ENCODE measurements at places on chromosomes 11 and 22. TPM values are rescaled to one million over a fixed set of nuclear protein-coding genes. Genes with fewer than 3 reads are reported as not detected.

APOL6 gene
- total RNA-seq, result 19.6 TPM

DNA sequence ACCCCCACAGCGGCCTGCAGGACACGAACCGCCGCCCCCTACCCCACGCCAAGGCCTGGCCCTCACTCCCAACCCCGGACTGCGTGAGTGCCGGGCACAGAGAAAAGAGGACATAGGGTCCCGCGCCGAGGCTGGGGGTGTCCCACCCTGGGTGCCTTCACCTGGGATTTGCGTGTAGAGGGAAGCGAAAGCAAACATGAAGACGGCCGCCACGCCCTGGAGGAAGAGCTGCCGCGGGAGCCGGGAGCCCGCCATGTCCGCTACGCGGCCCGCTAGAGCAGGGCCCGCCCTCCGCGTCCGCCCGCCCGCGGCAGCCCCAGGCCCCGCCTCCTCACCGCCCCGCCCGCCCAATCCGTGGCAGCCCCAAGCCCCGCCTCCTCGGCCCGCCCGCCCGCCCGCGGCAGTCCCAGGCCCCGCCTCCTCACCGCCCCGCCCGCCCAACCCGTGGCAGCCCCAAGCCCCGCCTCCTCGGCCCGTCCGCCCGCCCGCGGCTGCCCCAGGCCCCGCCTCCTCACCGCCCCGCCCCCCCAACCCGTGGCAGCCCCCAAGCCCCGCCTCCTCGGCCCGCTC lies at the start of gene LMF2:
TSS of gene LMF2 (minus strand) at position 282 of the 570 bp plus-strand sequence. CDS start at position 255, 27 bp downstream.
- no peaks in the 10 kb centered on the region for H3K36me3 ChIP-seq
- H3K4me1 ChIP-seq, result peaks cover 14% of the 10 kb centered on the region
- peak within 1 kb of the TSS; percentile 99 for H3K4me3 ChIP-seq

DNA sequence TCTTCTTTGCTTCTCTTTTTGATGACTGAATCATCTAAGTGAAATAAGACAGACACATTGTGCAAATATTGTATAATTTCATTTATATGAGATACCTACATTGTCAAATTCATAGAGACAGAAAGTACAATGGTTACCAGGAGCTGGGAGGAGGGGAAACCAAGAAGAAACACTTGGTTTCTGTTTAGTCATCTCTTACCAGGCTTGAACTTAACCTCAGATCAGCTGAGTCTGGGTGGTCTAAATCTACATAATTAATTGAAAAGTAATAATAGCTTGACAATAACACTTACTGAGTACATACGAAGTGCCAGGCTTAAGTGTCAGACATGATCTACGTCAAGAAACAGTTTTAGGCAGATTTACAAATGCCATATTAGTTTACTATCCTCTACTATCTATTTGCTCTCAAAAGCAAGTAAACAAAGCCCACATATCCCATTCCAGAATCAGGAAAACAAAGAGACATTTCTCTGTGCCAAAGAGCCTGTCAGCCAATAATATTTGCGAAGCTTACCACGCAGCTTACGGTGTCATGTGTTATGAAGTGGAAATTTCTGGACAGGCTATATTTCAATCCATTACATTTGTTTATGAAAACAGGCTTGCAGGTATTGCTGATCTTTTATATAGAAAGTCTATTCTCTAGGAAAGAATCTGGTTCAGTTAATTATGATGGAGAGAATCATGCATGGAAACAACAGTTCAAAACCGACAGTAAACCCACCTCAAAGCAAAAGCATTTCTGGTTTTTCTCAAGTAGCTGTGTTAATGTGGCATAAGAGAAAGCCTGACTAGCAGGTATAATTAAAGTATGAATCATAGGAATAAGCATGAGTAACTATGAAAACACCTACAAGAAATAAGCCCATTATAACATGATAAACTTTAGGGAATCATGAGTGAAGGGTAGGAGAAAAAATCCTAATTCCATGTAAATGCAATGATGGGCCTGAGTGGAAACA lies 2.7 kb upstream of the ARHGAP42 start:
- peaks cover 15% of the 10 kb centered on the region for H3K4me1 ChIP-seq
- H3K27ac ChIP-seq, result no peak overlapping the region
- H3K4me3 ChIP-seq, result no peak overlapping the region

- peak overlapping the region; percentile 38 for H3K27ac ChIP-seq
- peaks cover 12% of the 10 kb centered on the region for H3K4me1 ChIP-seq
- peaks cover 3% of the 10 kb centered on the region for H3K27me3 ChIP-seq
- no peaks in the 10 kb centered on the region for H3K36me3 ChIP-seq
- H3K4me3 ChIP-seq, result peak overlapping the region; percentile 33
These were observed 713 bp upstream of the ARL14EP start for GRCh38 chr11:30322191-30322590.

OR2D2 gene
- 0.24 TPM for total RNA-seq

- H3K4me3 ChIP-seq, result no peak overlapping the region
- H3K36me3 ChIP-seq, result no peaks in the 10 kb centered on the region
- peaks cover 58% of the 10 kb centered on the region for H3K27me3 ChIP-seq
- no peaks in the 10 kb centered on the region for H3K4me1 ChIP-seq
- no peak overlapping the region for H3K27ac ChIP-seq
- DNase-seq, result no peak
These were observed 43.2 kb upstream of the VPREB1 start for GRCh38 chr22:22201185-22201929.

- H3K27ac ChIP-seq, result no peak overlapping the region
- H3K4me3 ChIP-seq, result no peak overlapping the region
- no peaks in the 10 kb centered on the region for H3K27me3 ChIP-seq
These were observed 61.0 kb upstream of the LYVE1 start for GRCh38 chr11:10629411-10630002.

DNA sequence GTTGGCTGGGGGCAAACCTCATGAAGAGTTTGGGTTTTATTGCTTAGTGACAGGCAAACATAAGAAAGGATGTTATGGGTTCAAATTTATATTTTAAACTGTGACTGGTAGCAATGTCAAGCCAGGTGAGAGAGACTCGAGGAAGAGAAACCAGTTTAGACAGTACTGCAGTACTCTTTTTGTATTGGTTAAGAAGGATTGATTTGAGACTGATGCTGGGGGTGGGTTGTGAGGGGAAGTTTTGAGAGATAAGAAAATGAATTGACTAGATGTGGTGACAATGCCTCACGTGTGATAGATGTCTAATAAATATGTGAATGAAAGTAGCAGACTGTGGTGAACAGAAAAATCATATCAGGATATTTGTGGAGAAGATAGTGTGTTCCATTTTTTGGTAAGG lies 142.4 kb downstream of the DDX10 start:
- H3K27ac ChIP-seq, result no peak overlapping the region
- no peak for DNase-seq
- no peaks in the 10 kb centered on the region for H3K36me3 ChIP-seq
- H3K4me1 ChIP-seq, result no peaks in the 10 kb centered on the region

DNA sequence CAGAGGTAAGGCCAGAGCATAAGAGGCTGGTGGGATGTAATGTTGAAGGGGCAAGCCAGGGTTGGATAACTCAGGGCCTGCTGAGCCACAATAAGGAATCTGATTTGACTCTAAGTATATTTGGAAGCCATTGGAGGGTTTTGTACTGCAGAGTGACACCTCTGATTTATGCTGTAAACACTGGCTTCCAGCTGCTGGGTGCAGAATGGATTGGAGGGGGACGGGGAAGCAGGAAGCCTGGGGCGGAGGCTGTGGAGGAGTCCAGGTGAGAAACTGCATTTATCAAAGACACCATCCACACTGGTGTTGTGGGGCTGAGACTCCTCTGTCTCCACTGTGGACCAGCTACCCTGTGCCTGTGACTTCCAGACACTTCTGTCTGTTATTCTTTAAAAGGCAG lies 26.8 kb downstream of the MIAT start:
- H3K27ac ChIP-seq, result no peak overlapping the region
- no peak for DNase-seq
- no peaks in the 10 kb centered on the region for H3K36me3 ChIP-seq
- no peak overlapping the region for H3K4me3 ChIP-seq
- H3K4me1 ChIP-seq, result peaks cover 5% of the 10 kb centered on the region

OR2AG2 gene
- 0.12 TPM for total RNA-seq

DNA sequence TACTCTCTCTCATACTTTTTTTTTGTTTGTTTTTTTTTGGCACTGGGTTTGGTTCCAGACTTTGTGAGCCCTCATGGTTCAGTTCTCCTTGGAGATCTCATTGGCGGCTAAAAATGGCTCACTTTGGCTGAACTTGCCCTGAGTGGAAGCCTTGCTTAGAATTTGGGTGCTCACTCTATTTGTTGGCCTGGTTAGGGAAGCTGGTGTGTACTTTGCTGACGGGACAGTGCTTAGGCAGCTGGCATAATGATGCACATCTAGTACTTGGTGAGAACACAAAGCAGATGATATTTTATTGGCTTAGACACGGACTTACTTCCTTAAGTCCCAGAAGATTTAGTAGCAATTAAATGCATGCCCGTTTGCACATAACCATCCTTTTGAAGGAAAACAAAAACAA lies 66.5 kb upstream of the GRAMD1B start:
- no peaks in the 10 kb centered on the region for H3K36me3 ChIP-seq
- H3K27ac ChIP-seq, result no peak overlapping the region
- H3K4me3 ChIP-seq, result no peak overlapping the region
- H3K4me1 ChIP-seq, result no peaks in the 10 kb centered on the region

- no peak for DNase-seq
- H3K4me3 ChIP-seq, result no peak overlapping the region
- no peaks in the 10 kb centered on the region for H3K36me3 ChIP-seq
- peak overlapping the region; percentile 80 for H3K27ac ChIP-seq
- H3K4me1 ChIP-seq, result peaks cover 7% of the 10 kb centered on the region
- no peaks in the 10 kb centered on the region for H3K27me3 ChIP-seq
These were observed 12.7 kb upstream of the CHORDC1 start for GRCh38 chr11:90235526-90235925.

DNA sequence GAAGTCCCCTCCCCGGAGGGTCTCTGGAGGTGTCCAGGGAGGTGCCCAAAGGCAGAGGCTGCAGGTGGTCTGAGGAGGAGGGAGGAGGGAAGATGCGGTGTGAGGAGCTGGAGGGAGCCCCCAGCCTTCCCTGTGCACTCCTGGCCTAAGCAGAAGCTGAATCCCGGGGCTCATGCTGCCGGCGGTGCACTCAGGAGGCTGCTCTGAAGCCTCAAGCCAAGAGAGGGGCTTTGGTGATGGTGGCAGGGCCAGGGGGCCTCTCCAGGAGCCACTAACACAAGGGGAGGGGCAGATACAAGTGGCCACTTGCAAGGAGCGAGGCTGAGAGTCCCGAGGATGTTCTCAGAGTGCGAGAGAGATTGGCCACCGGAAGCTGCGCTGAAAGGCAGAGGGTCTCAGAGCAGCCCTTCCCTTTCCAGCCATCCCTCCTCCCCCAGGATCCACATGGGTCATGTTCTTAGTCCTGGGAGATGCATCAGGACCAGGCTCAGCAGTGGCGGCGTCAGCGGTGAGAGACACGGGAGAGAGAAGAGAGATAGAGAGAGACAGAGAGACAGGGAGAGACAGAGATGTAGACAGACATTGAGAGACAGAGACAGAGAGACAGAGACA lies 774 bp upstream of the MRGPRG start:
- no peak overlapping the region for H3K4me3 ChIP-seq
- no peak overlapping the region for H3K27ac ChIP-seq
- DNase-seq, result no peak
- no peaks in the 10 kb centered on the region for H3K36me3 ChIP-seq
- H3K4me1 ChIP-seq, result no peaks in the 10 kb centered on the region
- no peaks in the 10 kb centered on the region for H3K27me3 ChIP-seq

DNA sequence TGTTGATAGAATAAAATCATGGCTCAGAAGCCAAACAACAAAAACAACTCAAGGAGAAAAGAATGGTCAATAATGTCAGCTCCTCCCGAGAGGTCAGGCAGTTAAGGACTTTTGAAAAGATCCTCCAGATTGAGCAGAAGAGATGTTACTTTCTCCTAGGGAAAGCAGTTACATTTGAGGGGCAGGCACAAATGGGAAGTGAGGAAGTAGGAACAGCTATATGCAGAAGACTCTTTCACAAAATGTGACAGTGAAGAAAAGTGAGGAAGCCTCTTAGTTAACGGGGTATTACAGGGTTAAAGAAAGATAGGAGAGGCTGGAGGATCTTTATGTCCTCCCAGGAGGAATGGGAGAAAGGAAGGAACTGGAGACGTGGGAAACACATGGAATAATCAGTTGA lies 3.4 kb downstream of the DCHS1 start:
- no peaks in the 10 kb centered on the region for H3K36me3 ChIP-seq
- peaks cover 13% of the 10 kb centered on the region for H3K4me1 ChIP-seq
- H3K4me3 ChIP-seq, result no peak overlapping the region
- H3K27me3 ChIP-seq, result peaks cover 13% of the 10 kb centered on the region
- no peak for DNase-seq

GRCh38 chr11:57462597-57462996 lies 2.3 kb downstream of the RTN4RL2 start:
- H3K4me1 ChIP-seq, result peaks cover 23% of the 10 kb centered on the region
- DNase-seq, result no peak
- no peaks in the 10 kb centered on the region for H3K36me3 ChIP-seq
- no peak overlapping the region for H3K27ac ChIP-seq
- peaks cover 78% of the 10 kb centered on the region for H3K27me3 ChIP-seq

SCGB1C1 gene
- not detected for total RNA-seq

DNA sequence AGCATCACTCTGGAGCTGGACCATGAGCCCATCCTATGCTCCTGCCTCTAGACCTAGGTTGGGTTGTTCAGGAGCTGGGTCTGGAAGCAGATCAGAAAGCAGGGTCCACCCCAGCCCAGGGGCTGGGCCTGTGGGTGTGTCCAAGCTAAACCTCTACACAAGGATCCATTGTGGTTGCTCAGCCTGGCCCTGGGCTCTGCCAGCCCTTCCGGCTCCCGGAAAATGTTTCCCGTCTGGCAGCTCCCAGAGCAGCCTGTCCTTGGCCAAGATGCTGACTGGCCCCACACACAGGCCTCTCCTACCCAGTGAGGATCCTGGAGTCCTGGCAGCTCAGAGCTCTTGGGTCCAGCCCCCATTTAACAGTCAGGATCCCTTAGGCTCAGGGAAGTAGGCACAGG lies 35.3 kb upstream of the FCHSD2 start:
- no peaks in the 10 kb centered on the region for H3K27me3 ChIP-seq
- no peak overlapping the region for H3K27ac ChIP-seq
- peaks cover 19% of the 10 kb centered on the region for H3K4me1 ChIP-seq
- H3K36me3 ChIP-seq, result no peaks in the 10 kb centered on the region
- DNase-seq, result no peak

DNA sequence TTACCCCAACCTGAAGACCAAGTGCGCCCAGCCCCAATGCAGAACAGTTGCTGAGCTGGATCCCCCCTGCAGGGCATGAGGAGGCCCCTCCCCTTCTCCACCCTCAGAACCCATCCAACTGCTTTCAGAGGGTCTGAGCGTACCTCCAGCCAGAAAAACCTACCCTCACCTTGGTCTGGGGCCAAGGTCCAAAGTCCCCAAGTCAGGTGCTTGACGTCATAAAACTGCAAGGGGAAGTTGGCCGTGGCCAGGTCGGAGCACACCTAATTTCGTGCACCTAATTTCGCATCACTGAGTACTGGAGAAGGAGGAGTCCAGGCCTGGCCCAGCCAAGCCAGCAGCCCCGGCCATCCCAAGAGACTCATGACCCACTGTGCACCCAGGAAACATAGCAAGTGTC lies 289.8 kb downstream of the CTTN start:
- H3K4me1 ChIP-seq, result no peaks in the 10 kb centered on the region
- H3K4me3 ChIP-seq, result no peak overlapping the region
- H3K27ac ChIP-seq, result no peak overlapping the region
- peak; percentile 17 for DNase-seq
- H3K27me3 ChIP-seq, result no peaks in the 10 kb centered on the region
- no peaks in the 10 kb centered on the region for H3K36me3 ChIP-seq

CCDC157 gene
- total RNA-seq, result 4.1 TPM

Measured in hepatocyte (in vitro differentiated cells).